Stimulated activated naive B cell treated with anti-CD40 and anti-IgM and Interleukin-4, amounts not matched to agents 10 μg/mL and 1 μg/mL and 100 μg/mL, for 72 hours (primary cell): ENCODE measurements at places on chromosomes 12 and 14.

- DNase-seq = no peak
Observed at GRCh38 chr14:21350539-21350938, 33.3 kb downstream of the SUPT16H start.

DNA sequence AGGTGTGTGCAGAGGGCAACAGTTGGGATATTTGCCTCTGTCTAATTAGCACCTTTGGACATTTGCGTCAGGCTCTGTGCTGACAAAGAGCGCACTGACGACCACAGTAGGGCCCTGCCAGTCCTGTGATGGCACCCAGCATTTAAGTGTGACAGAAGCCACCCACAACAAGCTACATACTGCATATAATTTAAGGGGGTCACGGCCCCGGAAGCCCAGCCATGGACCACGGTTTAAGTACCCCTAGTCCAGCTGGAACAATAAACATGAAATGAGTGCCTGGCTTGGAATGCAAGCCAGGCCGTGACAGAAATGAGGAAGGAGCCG, 16.8 kb upstream of the DYNC1H1 start:
- no peak for DNase-seq

DNA sequence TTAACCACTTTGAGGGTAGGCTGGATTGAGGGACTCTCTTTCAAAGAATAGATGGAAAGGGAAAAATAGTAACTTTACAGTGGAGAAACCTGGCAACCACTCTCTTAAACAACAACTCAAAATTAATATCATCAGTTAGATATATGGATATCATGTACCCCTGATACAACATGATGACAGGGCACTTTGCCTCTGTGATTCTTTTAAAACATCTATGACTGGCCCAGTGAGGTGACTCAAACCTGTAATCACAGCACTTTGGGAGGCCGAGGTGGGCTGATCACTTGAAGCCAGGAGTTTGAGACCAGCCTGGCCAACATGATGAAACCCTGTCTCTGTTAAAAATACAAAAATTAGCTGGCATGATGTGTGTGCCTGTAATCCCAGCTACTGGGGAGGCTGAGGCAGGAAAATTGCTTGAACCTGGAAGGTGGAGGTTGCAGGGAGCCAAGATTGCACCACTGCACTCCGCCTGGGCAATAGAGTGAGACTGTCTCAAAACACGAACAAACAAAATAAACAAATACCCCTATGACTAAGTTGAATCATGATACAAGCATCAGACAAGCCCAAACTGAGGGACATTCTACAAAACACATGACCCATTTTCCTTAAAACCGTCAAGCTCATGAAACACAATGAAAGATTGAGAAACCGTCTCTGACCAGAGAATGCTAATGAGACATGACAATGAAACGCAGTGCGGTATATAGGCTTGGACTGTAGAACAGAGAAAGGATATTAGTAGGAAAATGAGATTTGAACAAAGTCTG, 26.4 kb upstream of the SLC7A8 start:
- DNase-seq = no peak

GRCh38 chr12:88733008-88733407, 152.7 kb upstream of the KITLG start:
- DNase-seq = no peak

DNA sequence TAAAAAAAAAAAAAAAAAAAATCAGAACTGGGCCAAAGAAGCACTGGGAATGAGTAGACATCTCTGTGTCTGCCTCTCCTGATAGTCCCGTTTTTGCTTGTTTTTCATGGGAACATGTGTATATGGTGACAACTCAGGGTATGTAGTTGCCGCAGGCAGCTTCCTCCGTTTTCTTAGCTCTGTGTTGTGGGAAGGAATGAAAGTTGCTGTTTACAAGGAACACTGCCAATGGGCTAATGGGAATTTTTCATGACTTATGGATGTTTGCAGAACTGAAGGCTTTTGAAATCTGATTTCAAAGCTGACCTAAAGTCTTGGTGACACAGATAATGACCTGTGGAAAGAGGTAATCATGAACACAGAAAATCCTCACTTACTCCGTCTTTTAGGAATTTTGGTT, 146.4 kb upstream of the BTG1 start:
- DNase-seq = no peak

DNA sequence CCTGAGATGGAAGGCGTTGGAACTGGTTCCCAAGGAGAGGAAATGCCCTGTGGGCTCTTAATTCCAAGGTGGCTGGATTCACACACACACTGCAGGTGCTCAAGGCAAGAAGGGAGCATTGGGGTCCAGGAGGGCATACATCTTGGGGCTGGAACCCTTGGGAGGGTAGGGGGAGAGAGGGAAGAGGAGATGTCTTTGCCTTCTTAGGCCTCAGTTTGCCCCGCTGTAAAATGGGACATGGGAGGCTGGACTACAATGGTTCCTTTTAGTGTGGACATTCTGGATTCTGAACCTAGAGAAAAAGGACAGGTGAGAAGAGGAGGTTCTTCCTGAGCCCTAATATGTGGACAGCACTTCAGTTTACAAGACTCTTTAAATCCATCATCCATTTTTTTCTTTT, 43.8 kb downstream of the CALM1 start:
- no peak for DNase-seq

DNA sequence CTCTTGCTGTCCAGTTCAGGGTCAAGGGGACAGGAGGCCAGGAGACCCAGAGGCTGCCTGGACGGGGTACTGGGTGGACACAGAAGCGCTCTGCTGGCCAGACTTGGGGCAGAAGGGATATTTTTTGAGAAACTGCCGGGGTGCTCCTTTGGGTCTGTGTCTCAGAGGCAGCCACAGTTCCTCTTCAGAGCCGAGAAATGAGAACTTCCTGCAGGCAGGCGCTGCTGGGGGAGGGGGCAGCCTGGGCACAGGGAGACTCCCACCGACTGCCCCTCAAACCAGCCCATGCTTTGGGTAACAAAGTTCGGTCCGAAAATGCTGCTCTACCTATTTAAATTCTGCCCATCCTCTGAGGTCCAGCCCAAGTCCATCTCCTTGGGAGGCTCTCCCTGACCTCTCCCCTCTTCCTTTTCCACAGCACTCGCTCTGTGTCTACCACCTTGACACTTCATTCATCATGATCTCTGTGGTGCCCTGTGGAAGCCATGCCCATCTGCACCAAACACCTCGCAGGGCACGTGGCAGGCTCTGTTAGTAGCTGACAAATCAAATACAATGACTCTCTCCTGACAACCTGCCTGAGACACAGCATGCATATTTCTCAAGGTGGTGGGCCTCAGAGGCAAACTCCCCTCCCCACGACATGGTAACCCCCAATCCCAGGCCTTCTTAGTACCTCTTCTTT, 16.4 kb downstream of the HDAC7 start:
- DNase-seq = no peak
